Stimulated activated CD4-positive, alpha-beta T cell treated with anti-CD3 and anti-CD28 coated beads, Interleukin-1b, Interleukin-23, amount 100 ng/mL, for 24 hours (primary cell): ENCODE measurements at places on chromosomes 6 and 20.
A peak's percentile ranks its signal among the peaks of the same experiment; 100 is the strongest.

GRCh38 chr6:14062345-14063029 is 55.1 kb upstream of the CD83 start:
- no peak for DNase-seq

- DNase-seq = no peak
Measured at GRCh38 chr6:133748628-133749027, 140.3 kb upstream of the TCF21 start.

- no peak for DNase-seq
Measured at GRCh38 chr20:64038224-64038564, 2.2 kb downstream of the C20orf204 start.

GRCh38 chr6:136753624-136754023 is 38.7 kb downstream of the MAP3K5 start:
- DNase-seq = peak; percentile 33

DNA sequence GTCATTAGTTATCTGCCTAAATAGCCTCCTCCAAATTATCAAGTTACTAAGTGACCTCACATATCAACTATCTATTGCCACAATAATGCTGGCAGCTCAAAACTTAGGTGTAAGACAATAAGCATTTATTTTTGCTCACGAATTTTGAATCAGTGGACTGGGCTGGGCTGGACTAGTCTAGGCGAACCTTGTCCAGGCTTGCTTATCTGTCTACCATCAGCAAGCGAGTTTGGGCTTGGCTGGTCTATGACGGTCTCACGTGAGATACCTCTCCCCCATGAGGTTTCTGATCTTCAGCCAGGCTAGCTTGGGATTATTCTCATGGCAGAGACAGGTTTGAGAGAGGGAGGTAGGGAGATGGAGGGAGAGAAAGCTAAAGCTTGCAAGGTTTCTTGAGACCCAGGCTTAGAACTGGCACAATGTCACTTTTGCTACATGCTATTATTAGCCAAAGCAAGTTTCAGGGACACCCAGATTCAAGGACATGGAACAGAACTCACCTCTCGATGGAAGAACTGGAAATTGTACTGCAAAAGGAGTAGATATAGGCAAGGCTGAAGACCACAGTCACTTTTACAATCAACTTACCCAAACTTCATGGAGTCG is 80.9 kb downstream of the WASF1 start:
- DNase-seq = no peak

DNA sequence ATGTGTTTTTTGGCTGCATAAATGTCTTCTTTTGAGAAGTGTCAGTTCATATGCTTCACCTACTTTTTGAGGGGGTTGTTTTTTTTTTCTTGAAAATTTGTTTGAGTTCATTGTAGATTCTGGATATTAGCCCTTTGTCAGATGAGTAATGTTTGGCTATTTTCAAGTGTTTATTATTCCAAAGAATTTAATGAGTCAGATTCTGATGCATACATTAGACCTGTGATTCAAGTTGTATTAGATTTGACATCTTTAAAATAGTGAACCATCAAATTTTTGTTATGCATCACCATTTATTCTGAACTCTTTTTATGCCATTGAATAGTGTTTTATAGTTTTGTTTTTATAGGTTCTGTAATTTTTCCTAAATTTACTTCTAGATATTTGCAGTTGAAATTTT is 319.3 kb downstream of the PKHD1 start:
- no peak for DNase-seq

GRCh38 chr20:32385541-32385940 is 27.4 kb downstream of the ASXL1 start:
- no peak for DNase-seq

GRCh38 chr20:41478026-41478425 is 111.4 kb upstream of the EMILIN3 start:
- DNase-seq = no peak

GRCh38 chr6:154403788-154404187 is 47.2 kb upstream of the IPCEF1 start:
- DNase-seq = no peak

DNA sequence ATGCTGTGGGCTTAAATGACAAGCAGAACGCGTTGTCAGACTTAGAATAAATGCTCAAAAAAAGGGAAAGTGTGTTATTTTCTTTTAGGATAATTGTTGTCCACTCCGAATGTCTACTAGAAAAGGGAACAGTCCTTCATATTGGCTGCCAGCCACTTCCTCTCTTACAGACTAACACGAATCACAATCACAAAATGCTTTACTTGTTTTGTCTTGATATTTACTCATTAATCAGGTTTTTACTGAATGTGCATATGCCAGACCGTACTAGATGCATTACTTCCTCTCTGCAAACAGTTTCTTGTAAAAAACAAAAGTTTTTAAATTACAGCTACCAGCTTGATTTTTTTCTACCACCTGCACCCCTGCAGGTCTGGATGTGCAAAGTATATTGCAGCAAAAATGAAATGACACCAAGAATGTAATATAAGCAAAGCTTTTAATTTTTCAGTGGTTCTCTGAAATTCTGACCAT is 821 bp downstream of the DHX35 start:
- DNase-seq = no peak

DNA sequence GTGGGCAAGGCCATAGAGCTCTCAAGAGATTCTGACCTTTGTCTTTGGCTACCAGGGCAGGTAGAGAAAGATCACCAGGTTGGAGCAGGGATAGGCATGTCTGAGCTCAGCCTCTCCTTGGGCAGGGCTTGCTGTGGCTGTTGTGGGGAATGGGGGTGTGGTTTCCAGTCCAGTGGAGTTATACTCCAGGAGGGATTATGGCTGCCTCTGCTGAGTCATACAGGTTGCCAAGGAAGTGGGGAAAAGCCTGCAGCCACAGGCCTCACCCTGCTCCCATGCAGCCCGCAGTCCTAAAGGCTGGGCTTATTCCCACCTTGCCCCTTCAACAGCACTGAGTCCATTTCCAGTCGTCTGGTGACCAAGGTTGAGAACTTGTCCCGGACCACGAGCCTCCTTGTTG is 21.9 kb downstream of the MEP1A start:
- no peak for DNase-seq

GRCh38 chr6:106849120-106849519 is 125.4 kb downstream of the CD24 start:
- DNase-seq = no peak

DNA sequence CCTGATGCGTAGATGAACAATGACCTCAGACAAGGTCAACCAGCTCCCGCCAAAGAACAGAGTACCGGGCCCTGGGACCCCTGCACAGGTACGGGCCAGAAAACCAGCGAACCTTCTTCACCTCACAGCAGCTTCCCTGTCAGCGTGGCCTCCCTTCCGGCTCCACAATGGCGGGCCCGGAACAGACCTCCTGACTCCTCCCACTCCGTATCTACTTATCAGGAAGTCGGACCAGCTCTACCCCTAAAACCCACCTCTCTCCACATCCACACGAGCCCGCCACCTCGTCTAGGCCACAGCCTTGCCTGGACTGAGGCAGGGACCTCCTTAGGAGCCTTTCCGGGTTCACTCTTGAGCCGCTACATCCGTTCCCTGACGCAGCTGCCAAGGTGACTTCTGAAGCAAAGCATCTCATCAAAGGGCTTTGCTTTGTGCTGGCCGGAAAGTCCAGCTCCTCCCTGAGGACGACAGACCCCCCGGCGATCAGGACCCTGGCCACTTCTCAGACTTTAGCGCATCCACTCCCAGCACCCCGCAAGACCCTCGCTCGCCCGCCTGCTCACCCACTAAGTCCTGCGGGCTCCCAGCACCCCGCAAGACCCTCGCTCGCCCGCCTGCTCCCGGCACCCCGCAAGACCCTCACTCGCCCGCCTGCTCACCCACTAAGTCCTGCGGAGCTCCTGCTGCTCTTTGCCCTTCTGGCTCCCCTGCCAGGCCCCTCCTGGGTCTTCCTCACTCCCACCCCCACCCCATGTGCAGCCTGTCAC is 308.3 kb upstream of the FOXQ1 start:
- DNase-seq = no peak

- no peak for DNase-seq
Measured at GRCh38 chr20:47914792-47915191, 129.5 kb upstream of the SULF2 start.

DNA sequence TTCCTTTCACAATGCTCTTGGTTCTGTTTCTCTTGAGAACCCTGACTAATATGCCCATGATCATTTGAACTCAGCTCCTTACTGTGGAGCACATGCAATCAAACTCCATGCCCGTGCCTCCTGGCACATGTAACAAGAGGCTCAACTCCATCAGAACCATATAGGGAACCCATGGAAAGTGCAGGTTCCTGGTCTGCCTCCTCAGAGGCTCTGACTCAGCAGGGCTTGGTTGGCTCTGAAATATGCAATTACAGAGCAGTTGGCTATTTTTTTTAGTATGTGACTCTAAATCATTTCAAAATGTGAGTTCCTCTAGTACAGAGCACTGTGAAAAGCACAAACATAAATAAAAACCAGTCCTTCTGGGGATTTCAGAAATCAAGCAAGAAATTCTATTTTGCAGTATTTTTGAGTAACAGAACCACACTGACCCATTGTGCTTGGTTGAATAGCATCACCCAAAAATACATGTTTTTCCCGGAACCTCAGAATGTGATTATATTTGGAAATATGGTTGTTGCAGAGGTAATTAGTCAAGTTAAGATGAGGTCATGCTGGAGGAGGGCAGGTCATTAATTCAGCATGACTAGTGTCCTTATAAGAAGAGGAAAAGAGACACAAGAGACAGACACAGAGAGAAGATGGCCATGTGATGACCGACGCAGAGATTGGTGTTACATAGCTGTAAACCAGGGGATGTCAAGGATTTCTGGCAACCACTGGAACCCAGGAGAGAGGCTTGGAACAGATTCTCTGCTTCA is 13.2 kb upstream of the MAP3K4 start:
- DNase-seq = no peak

DNA sequence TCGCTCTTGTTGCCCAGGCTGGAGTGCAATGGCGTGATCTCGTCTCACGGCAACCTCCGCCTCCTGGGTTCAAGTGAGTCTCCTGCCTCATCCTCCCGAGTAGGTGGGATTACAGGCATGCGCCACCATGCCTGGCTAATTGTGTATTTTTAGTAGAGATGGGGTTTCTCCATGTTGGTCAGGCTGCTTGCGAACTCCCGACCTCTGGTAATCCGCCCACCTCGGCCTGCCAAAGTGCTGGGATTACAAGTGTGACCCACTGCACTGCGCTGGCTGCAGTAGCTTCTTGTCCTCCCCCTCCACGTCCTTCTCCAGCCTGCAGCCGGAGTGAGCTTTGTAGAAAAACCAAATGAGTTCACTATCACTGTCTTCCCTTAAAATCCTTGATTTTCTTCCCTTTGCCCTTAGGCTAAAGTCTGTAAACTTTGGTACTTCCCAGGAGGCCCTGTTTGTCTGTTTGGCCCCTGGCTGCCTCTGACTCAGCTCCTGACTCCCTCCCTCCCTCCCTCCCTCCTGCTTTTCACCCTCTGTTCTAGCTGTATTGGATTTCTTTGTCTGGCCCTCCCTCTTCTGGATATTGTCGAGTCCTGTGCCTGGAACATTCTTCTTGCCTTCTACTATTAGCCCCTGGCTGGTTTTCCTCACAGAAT is 12.9 kb downstream of the PARD6B start:
- DNase-seq = no peak

GRCh38 chr20:1376408-1377270 is 16.2 kb downstream of the FKBP1A start:
- no peak for DNase-seq

- DNase-seq = no peak
Measured at GRCh38 chr6:166419717-166420116, 37.0 kb upstream of the MPC1 start.

DNA sequence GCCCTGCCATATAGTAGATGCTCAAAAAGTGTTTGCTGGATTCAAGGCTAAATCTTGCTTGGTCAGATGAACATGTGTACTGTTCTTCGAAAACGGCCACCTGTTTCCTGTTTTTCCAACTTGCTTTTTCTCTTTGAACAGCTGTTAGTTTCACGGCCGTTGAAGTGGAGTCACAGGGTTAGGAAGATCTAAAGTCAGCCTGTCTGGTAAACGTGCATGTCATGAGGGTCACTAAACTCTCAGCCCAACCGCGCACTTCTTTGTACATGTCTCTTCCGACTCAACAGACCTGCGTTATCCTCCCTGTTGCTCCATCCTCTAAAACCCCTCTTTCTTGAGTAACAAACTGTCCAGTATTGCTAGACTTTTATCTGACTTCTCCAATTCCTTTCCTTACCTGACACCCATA is 93.2 kb upstream of the MAN1A1 start:
- DNase-seq = no peak
